ENCODE measurements at places on chromosomes 6 and 20.

- DNase-seq = no peak
Observed at GRCh38 chr6:88454658-88455057, 288.5 kb upstream of the CNR1 start.

DNA sequence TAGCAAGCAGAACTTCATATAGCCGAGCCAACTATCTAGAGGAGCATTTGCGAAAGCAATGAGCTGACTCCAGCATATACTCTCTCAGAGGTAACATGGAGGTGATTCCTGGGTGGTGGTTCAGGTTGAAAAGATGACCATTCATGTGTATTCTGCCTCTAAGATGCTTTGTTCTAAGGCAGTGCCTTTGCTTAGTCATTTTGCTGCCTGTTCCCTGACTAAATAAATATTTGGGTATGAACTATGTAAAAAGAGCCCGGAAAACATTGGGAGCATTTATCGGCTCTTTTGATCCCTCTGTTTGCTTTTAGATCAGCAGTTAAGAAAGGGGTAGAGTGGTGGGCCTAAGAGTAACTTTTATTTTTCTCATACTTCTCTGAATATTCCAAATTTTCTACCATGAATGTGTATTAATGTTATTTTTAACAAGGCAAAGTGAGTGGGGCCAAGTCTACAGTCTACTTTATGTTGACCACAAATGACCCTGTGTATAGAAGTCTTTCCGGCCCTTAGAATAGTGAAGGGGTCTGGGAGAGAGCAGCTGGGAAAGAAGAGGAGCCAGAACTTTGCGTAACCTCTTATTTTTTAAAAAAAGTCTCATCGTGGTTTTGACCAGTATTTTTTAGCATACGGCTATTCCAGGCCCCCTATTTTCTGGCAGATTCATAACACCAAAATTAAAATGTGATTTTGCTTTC is 206.5 kb upstream of the EYA4 start:
- no peak for DNase-seq

- DNase-seq = no peak
Observed at GRCh38 chr6:16437095-16437494, 198.7 kb downstream of the GMPR start.

DNA sequence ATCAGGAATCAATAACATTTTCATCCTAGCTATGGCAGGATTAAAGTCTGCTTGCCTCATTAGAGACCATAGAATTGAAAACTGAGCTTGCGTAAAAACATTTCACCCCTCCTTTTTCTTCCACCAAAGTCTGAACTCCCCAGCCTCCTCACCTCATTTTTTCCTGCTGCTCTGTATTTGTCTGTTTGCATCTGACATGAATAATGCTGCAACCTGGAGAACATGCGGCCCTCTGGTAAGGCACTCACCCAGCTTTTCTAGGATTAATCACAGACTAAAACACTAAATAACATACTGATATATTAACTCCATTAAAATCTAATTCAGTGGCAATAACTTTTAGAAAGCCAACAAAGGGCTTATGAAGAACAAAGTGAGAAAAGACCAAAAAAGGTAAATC is 677.7 kb upstream of the NRSN1 start:
- no peak for DNase-seq

Measured in ascending aorta (tissue), 2 donors.